ENCODE measurements at places on chromosomes 7 and 10.

GRCh38 chr10:102524746-102525145 lies 21.0 kb downstream of the SUFU start:
- no peak for DNase-seq

DNA sequence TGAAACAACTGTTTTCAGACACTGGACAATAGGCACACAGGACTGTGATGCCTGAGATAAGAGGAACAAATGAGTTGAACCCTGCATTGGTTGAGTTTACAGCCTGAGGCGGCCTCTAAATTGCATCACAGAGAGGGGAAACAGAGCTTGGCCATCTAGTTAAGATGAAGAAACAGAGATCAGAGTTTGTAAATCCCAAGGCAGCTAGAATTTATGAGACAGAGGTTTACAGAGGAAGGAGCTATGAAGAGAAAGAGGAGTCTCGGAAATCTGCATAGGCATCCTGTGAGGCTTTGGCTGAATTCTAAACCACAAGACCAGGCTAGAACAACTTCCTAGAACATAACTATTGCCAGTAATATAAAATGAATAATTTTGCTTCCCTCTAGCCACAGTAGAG lies 41.0 kb upstream of the OIT3 start:
- DNase-seq = no peak

DNA sequence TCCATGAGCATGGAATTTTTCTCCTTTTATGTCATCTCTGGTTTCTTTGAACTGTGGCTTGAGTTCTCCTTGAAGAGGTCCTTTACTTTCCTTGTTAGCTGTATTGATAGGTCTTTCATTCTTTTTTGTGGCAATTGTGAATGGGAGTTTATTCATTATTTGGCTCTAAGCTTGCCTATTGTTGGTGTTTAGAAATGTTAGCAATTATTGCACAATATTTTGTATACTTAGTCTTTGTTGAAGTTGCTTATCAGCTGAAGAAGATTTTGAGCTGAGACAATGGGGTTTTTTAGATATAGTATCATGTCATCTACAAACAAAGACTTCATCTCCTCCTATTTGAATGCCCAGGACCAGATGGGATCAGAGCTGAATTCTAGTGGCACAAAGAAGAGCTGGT lies 1143.8 kb downstream of the XPNPEP1 start:
- no peak for DNase-seq

- DNase-seq = no peak
These were observed 76.7 kb upstream of the HABP2 start for GRCh38 chr10:113476191-113476590.

DNA sequence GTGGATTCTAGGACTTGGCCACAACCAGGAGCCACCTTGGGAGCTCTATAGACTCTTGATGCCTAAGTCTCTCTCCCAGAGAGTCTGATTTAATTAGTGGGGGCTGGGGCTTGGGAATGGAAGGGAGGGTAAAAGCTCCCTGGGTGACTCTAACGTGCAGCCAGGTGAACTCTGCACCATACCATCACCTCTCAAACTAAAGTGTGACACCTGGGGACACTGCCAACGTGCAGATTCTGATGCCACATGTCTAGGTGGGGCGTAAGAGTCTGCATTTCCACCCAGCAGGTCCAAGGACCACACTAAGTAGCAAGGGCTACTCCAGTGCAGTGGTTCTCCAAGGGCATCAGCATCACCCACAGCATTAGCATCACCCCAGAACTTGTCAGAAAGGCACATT lies 28.3 kb downstream of the LRRC20 start:
- no peak for DNase-seq

DNA sequence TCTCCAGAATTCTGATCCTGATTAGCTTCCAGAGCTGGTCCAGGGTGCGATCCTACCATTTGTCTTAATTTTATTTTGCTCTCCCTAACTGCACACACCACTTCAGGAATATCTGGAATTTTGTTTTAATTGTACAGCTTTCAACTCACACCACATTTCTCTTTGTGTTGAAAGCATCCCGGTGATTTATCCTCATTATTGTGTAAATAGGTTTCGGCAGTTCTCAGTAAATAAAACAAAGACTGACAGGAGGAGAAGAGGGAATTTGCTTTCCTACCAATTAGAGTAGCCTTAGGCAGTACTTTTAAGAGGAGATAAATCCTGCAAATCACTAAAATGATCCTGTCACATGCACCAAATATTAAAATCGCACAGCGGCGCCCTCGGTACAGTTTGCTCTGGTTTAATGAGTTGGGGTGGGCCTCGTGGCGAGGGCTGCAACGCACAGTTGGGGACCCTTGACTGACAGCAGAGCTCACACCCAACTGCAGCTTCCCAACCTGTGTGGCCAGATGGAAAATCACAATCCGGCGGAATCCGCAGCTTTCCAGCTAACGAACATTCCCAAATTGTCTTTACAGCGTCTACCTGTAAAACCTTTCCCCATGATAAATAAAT lies 62.6 kb downstream of the EBF3 start:
- DNase-seq = no peak

DNA sequence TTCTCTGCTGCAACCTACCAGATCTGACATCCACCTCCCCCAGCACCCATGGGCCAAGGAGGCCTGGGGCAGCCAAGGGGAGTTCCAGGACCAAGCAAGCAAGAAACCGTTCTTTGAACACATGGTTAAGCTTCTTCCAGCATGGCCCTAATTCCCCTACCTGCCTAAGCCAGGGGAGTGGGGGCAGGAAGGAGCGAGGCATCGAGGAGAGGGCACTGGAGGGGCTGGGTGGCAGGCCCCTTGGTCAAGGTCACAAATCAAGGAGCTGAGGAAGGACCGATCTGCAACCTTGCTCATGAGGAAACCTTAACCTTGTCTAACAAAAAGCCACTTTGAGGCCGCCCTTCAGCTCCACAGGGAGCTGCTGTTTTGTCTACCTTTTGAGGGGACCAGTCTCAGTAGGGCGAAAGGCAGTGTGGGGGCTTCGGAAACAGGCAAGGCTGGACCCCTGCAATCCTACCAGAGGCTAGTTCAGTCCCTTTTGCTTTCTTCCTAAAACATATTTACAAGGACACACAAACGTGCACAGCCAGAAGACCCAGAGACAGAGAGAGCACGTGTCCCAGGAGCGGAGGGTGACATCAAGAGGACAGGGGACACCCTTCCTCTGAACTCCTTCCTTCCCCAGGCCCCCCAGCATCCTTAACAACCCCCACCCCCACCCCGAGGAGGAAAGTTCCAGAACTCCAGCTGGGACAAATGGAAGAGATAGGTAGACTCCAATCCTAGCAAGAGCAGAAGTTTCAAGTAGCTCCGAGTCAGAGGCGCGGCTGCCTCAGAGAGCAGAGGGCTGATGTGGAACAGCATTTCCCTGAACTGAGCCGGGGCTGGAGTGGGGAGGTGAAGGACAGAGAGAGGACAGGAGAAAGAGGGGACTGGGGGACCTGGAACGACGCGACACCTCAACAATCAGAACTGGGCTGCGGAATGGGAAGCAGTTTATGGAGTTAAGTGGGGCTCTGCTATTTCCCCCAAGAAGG lies 28.2 kb downstream of the SPOCK2 start:
- no peak for DNase-seq

DNA sequence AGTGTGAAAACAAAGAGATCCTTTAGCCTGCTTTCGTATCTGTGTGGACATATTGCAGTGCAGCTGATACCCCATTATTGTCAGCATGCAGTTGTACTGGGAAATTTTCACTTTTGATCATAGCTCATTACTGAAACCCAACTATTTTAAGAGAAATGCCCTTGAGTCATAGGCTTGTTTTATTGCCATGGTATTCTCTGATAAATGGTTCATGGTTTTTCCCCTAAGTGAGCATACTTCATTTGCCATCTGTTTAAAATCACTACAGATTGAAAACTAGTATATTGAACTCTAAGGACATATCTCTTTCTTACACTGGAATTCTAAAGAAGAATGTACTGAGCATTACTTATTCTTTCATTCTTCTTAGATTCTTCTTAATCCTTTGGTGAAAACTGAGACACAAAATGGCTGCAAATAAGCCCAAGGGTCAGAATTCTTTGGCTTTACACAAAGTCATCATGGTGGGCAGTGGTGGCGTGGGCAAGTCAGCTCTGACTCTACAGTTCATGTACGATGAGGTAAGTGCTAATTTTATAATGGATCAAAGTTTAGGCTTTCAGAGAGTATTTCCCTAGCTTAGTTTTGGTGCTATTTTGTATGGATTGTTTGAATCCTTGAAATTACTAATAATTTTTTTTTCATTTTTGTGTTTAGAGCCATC lies 63.0 kb downstream of the RALA start:
- DNase-seq = no peak

DNA sequence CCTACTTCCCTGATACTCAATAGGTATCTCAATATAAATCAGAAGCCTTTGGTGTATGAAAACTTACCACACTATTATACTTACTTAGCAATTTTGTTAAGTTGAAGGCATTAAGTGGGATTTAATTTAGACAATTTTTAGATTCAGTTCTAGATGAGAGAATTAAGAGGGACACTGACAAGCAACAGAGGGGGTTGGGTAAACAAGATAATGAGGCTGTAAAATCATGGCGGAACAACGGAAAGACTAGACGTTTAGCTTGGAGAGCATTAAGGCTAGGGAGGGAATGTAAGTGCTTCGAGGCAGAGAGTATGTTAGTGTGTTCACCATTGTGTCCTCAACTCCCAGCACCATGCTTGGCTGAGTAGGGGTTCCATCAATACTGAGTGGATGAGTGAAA lies 71.3 kb downstream of the DENND11 start:
- DNase-seq = no peak

DNA sequence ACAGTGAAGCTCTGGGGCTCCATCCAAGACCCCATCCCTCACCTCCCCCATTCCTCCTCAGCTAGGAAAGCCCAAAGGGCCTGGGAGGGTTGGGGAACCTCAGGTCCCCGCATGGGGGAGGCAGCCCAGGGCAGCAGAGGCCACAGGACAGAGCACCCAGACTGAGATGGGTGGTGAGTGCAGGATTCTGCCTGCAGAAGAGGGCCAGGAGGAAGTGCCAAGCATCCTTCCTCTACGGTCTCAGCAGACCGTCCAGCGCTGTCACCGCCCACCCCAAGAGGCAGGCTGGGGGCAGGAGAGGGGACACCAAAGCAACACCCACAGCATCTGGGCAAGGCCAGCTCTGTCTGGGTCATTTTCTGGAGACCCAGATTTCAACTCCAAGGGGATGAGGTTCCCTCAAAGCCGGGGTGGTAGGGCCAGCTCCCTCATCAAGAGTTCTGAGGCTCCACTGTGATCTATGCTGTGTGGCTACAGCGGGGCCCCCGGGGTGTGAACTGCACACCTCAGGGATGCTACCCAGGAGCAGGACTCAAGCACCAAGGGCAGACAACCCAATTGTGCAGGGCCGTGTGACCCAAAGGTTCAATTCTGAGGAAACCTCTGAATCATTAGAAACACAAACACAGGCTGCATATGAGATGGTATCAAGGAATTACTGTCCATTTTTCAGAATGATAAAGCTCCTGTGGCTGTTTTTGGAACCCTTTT lies 46.8 kb downstream of the CAMK2B start:
- DNase-seq = no peak

DNA sequence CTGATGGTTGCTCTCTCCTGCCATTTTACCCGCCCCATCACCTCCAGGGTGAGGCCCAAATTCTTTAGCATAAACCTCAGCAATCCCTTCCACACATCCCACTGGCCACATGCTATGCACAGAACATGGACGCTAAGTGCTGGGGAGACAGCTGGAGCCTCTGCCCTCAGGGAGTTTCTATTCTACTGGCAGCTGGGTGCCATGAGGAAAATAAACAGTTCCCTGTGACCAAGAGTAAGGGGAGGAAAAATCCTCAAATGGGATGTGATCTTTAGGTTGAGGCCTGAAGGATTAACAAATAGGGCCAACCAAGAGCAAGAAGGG lies 1.2 kb downstream of the PARP12 start:
- no peak for DNase-seq

GRCh38 chr7:106281127-106281526 lies 3.7 kb downstream of the NAMPT start:
- DNase-seq = no peak

- DNase-seq = no peak
These were observed at the start of gene TTYH3 for GRCh38 chr7:2631946-2632732. TSS of gene TTYH3 (plus strand) at chr7:2631986. CDS start at chr7:2632156, 170 bp downstream.

DNA sequence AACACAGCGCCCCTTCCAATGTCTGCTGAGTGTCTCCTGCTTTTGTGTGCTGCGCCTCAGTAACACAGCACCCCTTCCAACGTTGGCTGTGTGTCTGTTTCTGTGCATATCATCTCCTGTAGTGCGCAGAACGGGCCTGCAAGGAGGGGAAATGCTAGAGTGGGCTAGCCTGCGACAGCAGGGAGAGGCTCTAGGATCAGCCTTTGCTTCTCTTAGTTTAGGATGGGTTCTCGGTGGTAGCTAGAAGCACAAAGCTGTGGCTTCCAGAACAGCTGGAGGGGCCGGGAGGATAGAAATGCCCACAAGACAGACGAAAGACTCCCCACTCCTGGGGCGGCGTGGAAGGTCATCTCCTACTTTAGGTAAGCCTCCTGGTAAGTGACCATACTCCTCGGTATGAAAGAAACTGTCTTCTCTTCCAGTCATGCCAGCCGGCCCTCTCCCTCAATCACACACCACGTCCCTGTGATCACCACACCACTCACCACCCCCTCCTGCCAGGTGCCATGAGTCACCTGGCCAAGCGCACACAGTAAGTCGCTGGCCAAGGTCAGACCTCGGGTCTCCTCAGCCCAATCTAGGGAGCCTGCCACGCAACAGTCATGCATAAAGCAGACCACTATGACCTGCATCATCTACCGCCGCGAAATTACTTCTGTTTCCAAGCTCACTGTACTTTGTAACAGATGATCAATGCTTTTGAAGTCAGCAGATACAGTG lies 4.8 kb downstream of the PITRM1 start:
- DNase-seq = no peak

Measured in cardiac muscle cell (in vitro differentiated cells and primary cell).